ENCODE measurements at places on chromosomes 13 and 19. TPM values are rescaled to one million over a fixed set of nuclear protein-coding genes. Genes with fewer than 3 reads are reported as not detected.

- DNase-seq, result no peak
These were observed 21.6 kb downstream of the MYCBP2 start for GRCh38 chr13:77305266-77305665.

DNA sequence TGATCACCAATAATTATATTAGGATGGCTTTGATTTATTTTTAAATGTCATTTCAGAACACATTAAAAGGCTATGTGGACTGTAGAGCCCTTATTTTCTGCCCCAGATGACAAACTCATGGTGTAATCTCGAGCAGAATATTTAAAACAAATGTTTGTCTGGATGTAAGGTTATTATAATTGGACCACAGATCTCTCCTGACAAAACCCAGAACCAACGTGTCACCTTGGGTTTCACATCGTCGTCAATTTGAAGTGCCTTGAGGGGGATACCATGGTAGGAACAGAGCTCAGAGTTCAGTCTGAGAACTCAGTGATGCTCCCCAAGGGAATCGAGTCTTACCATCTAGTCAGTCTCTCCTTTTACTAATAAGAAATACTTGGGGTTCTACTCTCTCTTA lies 2.8 kb downstream of the SACS start:
- no peak for DNase-seq

- no peak for DNase-seq
These were observed 61.7 kb upstream of the WASF3 start for GRCh38 chr13:26495750-26496149.

Gene ABCA7
- total RNA-seq, result 21.4 TPM

DNA sequence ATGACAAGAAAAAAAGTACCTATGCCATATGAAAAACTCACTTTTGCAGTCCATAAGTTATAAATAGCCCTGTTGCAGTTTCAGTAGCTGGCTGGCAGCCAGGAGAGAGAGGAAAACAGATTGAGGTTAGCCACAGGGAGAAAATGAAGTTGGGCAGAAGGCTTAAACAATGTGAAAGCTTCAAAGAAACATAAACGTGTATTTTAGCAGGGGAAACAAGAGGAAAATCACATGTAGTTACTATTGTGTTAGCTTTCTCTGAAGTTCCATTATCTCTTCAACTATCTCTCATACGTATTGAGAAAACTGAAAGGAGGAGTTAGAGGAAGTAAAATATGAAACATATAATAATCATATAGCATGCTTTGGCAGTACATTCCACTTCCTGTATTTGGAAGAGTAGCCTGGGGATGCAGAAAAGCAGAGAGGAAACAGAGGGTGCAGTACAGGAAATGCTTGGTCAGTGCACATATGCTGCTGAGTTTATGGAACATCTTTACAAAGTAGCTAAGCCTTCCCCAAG lies 1551.1 kb downstream of the EFNB2 start:
- DNase-seq, result no peak

- DNase-seq, result no peak
These were observed 113.7 kb downstream of the RFC3 start for GRCh38 chr13:33931397-33932311.

- DNase-seq, result no peak
These were observed 30.0 kb downstream of the MPHOSPH8 start for GRCh38 chr13:19663416-19663979.

Gene KLHL1
- total RNA-seq, result not detected

DNA sequence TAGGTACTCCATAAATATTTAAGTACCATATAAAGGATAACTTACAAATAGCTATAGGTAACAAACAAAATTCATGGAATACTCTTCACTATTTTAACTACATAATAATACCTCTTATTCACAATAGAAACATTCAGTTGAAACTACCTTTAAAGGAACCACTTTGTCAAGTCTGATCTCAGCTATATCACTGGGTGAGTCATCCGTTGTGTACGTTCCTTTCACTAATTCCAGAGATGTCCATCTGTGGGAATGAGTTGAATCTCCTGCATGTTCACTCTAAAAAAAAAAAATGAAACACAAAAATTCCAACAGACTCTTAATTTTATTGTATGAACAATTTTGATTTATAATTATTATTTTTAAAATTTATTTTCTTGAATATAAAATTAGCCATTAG lies 149.4 kb upstream of the FBXL3 start:
- DNase-seq, result no peak

Measured in ureter (tissue), 1 donor.